Cardiac septum (tissue), 1 donor: ENCODE measurements at places on chromosomes 3 and 15. TPM values are rescaled to one million over a fixed set of nuclear protein-coding genes. Genes with fewer than 3 reads are reported as not detected.

GABRR3 gene
- not detected for total RNA-seq

AQP9 gene
- 2.9 TPM for total RNA-seq

PTH1R gene
- 5.4 TPM for total RNA-seq

TMEM207 gene
- not detected for total RNA-seq

CMTM7 gene
- total RNA-seq, result 4.0 TPM

SLC12A8 gene
- 0.51 TPM for total RNA-seq

HYAL3 gene
- 1.3 TPM for total RNA-seq

C2CD4B gene
- total RNA-seq, result 1.7 TPM

FOXL2NB gene
- total RNA-seq, result not detected

PLSCR4 gene
- 14.2 TPM for total RNA-seq

CHRNA7 gene
- 1.1 TPM for total RNA-seq

SAMMSON gene
- total RNA-seq, result 0.27 TPM

KCNMB3 gene
- 1.9 TPM for total RNA-seq

ZNF385D gene
- 12.5 TPM for total RNA-seq

POPDC2 gene
- total RNA-seq, result 702 TPM

KLHL40 gene
- 0.57 TPM for total RNA-seq

GOLGA8T gene
- 1.6 TPM for total RNA-seq

CCDC54 gene
- total RNA-seq, result not detected

C3orf70 gene
- total RNA-seq, result 2.2 TPM

LNP1 gene
- total RNA-seq, result 4.6 TPM

RPSA gene
- total RNA-seq, result 333 TPM

PRSS50 gene
- total RNA-seq, result 0.78 TPM

ARGFX gene
- total RNA-seq, result not detected

BLM gene
- 0.75 TPM for total RNA-seq

INAFM2 gene
- 40.0 TPM for total RNA-seq

MYO5C gene
- 2.0 TPM for total RNA-seq

ATP10A gene
- 0.94 TPM for total RNA-seq

FEZF2 gene
- total RNA-seq, result not detected

ISLR2 gene
- total RNA-seq, result 4.1 TPM

TGM5 gene
- total RNA-seq, result not detected

ITPKA gene
- 1.0 TPM for total RNA-seq

KATNBL1 gene
- 23.3 TPM for total RNA-seq

CLDN16 gene
- total RNA-seq, result not detected

LINGO1 gene
- total RNA-seq, result 3.0 TPM

AP3B2 gene
- total RNA-seq, result 0.22 TPM

GPR176 gene
- 2.7 TPM for total RNA-seq

TMCO5A gene
- total RNA-seq, result not detected

CAMKV gene
- total RNA-seq, result not detected

CNTN3 gene
- total RNA-seq, result 1.3 TPM

IQCH gene
- 0.94 TPM for total RNA-seq

RARB gene
- 20.3 TPM for total RNA-seq

CHAC1 gene
- 1.6 TPM for total RNA-seq

ACOX2 gene
- total RNA-seq, result 31.2 TPM

EFHB gene
- total RNA-seq, result 0.59 TPM

MTHFS gene
- total RNA-seq, result 16.7 TPM

CHRM5 gene
- total RNA-seq, result not detected

WDR93 gene
- total RNA-seq, result not detected

MED12L gene
- total RNA-seq, result 5.5 TPM

GABRG3 gene
- 0.35 TPM for total RNA-seq

DGKG gene
- total RNA-seq, result 48.7 TPM

PLSCR2 gene
- 0.48 TPM for total RNA-seq

CYP1A2 gene
- total RNA-seq, result not detected

GPR27 gene
- total RNA-seq, result 8.3 TPM

TMED3 gene
- 27.2 TPM for total RNA-seq

CSPG5 gene
- 0.32 TPM for total RNA-seq

FLNB gene
- total RNA-seq, result 58.1 TPM
